ENCODE measurements at places on chromosomes 2 and 18.

DNA sequence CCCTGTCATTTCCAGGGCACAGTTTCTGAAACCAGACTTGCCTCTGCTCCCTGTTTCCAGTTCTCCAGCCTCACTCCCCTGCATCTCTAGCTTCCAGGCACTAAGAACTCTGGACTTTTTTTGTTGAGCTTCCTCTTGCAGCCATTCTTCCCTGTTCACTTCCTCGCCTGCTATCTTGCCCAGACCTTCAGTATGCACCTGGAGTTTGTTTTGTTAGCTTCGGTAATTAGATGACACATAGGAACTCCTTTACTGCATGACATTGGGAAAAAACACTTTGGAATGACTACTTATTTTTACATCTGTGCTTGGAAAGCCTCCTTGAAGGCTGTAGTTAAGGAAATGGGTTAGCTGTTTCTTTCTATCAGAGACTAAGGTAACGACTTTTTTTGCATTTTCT, 35.2 kb downstream of the OTOF start:
- DNase-seq = no peak

DNA sequence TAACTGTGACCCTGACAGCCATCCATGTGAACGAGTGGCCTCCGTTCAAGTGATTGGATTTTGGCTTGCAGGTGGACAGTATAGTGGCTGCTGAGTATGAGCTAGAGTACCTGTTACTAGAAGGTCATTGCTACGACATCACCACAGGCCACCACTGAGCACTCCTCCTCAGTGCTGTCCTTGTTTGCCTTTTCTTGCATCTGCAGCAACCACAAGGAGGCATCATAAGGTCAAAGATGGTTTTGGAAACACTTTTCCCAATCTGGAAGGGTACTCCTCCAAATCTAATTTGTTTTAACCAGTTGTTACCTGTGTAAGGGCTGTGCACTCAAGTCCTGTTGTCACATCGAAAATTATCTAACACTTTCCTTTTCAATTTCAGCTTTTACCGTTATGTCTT, 81.2 kb downstream of the UGGT1 start:
- DNase-seq = no peak

- no peak for DNase-seq
Observed at GRCh38 chr2:38116762-38117161, 40.8 kb upstream of the CYP1B1 start.

- DNase-seq = no peak
Observed at GRCh38 chr2:134312482-134312881, 58.6 kb downstream of the MGAT5 start.

- no peak for DNase-seq
Observed at GRCh38 chr2:206001912-206002311, 84.1 kb downstream of the INO80D start.

DNA sequence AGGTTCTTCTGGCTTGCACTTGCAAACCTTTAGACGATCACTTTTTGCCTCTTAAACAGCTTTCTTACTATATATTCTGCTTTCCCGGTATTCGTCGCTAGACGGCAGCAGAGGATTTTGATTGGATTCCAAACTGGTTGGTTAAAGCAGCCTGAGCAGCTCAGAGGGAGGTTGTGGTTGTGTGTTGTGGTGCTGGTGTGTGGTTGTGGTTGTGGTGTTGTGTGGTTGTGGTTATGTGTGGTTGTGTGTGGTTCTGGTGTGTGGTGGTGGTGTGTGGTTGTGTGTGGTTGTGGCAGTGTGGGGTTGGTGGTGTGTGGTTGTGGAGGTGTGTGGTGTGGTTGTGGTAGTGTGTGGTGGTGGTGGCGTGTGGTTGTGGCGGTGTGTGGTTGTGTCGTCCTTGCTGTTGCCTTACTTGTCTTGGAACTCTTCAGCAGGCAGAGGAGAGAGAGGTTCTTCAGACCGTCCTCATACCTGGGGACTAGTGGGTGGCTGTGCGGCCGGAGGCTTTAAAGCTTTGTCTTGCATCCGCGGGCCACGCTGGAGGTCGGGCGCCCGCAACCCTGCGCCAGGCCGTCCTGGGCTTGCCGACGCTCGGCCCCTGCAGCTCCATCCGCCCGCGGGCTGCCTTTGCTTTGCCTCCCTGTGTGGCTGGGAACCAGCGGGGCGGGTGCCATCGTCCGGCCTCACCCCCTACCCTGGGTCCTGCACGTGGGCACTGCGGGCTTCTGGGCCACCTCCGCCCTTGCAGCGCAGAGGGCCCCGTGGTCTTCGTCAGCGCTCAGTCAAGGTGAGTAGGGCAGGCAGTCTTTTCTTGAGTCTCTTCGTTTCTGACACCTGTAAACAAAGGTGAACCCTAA, 190.8 kb downstream of the ARHGAP28 start:
- DNase-seq = no peak

- no peak for DNase-seq
Observed at GRCh38 chr2:128425216-128425615, 106.5 kb upstream of the HS6ST1 start.

- DNase-seq = no peak
Observed at GRCh38 chr18:59268721-59269562, 4.3 kb downstream of the RAX start.

DNA sequence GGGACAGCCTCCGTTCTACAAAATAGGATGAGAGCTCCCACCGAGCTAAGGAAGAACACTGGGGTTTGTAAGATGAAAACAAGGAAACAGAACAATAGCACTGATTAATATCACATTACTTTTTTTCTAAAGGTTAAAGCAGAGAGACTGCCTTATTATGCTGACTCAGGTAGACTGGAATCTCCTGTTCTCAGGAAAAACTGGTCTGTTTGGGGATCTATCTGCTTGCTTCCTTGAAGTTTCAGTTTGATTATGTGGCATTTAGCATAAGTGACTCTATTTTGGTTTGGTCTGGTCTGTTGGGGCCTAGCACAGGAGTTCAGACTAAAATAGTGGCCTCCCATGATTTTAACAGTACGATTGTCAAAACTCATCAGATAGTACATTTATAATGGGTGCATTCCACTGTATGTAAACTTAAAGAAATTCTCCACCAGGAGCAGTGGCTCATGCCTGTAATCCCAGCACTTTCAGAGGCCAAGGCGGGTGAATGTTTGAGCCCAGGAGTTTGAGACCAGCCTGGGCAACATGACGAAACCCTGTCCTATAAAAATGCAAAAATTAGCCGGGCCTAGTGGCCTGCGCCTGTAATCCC, 64.1 kb upstream of the NDUFV2 start:
- DNase-seq = no peak

DNA sequence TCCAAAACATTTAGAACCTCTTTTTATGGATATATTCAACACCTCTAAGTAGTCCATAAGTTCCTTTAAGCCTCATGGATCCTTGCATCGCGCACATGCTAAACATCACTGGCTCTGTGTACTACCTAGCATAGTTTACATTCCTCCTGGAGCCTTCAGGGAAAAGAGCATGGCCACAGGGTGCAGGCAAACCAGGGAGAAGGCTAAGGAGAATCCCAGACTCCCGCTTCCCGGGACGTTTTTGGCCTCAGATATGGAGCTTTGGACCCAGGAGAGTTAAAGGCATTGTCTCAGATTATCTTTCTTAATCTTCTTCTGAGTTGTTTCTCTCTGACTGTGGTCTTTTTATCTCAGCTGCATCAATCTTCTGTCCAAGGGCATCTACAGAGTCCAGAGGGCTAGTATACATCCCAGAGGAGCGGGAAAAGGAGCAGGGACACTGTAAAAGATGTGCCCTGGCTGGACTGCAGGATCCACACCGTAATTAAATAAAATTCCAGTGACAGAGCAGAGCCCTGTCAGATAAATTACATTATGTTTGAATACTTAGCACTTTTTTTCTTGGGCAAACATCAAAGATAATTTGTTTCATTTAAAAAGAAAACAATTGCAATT, 36.9 kb downstream of the RIT2 start:
- no peak for DNase-seq

- no peak for DNase-seq
Observed at GRCh38 chr2:170465241-170465640, 249.9 kb upstream of the SP5 start.

DNA sequence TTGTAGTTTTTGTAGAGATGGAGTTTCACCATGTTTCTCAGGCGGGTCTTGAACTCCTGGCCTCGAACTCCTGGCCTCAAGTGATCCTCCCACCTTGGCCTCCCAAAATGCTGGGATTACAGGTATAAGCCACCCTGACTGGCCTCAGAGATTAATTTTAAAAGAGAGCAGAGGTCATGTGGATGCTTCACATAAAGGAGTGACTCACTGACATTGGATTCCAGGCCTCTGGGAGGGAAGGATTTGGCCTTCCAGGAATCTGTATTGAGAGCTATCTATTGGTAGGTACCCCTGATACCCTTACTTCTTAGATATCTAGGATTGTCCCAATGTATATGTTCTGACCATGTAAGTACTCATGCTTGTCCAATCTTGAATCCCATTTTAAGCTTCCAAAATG, 138.4 kb downstream of the FAM161A start:
- DNase-seq = no peak

DNA sequence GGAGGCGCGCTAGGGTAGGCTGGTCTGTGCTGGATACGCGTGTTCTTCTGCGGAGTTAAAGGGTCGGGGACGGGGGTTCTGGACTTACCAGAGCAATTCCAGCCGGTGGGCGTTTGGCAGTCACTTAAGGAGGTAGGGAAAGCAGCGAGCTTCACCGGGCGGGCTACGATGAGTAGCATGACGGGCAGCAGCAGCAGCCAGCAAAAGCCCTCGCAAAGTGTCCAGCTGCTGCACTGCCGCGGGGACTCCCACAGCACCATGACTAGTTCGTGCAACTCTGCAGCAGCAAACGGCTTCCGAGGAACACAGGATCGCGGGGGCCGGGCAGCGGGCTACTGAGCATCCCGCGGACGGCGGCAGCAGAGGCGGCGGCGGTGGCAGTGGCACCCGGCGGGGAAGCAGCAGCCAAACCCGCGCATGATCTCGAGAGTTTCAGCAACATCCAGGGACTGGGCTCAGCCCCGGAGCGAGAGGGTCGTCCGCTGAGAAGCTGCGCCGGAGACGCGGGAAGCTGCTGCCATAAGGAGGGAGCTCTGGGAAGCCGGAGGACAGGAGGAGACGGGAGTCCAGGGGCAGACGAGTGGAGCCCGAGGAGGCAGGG, 368 bp downstream of the TMEFF2 start:
- DNase-seq = no peak

- no peak for DNase-seq
Observed at GRCh38 chr2:46029332-46029811, 267.8 kb upstream of the EPAS1 start.

GRCh38 chr2:210546424-210547208, 9.8 kb upstream of the CPS1 start:
- no peak for DNase-seq

DNA sequence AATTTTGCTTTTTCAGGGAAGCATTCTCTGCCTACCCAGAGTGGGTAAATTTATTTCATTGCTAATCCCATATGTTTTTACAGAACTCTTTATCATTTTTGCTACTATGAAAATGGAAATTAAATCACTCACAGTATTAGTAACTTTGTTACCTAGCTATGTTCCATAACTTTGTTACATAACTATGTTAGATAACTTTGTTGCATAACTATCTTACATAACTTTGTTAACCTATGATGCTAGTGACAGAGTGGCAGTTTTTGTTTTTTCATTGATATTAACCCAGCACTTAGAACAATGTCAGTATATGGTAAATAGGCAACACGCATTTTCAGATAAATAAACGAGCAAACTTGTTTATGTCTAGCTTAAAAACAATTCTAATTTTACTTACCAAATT, 286.6 kb downstream of the LRP1B start:
- DNase-seq = no peak

GRCh38 chr2:70475266-70475665, 78.4 kb downstream of the TGFA start:
- DNase-seq = no peak

- DNase-seq = no peak
Observed at GRCh38 chr2:30511122-30512083, 64.4 kb downstream of the LCLAT1 start.

GRCh38 chr2:162182395-162182794, 30.3 kb upstream of the GCG start:
- DNase-seq = no peak

GRCh38 chr2:109216332-109216731, 87.3 kb downstream of the SH3RF3 start:
- DNase-seq = no peak

GRCh38 chr2:153136216-153136615, 342.3 kb downstream of the RPRM start:
- no peak for DNase-seq

DNA sequence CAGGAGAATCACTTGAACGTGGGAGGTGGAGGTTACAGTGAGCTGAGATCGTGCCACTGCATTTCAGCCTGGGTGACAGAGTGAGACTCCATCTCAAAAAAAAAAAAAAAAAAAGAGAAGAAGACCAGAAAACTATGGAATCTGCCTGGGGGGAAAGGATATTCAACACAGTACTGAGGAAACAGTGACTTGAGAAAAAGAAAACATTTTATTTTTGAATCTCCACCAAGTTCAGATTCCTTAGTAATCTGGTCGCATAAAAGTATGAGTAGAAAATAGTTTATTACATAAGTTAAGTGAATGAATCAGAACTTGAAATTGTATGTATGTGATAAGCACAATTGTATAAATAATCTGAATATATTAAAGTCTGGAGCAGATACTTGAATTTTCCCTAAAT, 13.0 kb upstream of the HAT1 start:
- DNase-seq = no peak

- no peak for DNase-seq
Observed at GRCh38 chr2:126270587-126270986, 385.4 kb upstream of the GYPC start.

- no peak for DNase-seq
Observed at GRCh38 chr2:127674241-127675209, 805 bp downstream of the LIMS2 start.

DNA sequence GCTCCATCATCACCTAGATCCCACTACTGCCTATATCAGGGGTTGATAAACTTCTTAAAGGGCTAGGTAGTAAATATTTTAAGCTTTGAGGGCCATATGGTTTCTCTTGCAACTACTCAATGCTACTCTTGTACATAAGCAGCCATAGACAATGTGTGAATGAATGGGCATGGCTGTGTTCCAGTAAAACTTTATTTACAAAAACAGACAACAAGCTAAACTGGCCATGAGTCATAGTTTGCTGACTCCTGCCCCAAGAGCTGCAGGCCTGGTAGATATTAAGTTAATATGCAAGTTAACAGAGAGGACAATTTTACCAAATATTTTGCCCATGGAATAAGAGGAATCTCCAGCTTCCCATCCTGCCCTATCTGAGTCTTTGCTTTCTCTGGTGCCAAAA, 29.8 kb upstream of the MYO3B start:
- DNase-seq = no peak

DNA sequence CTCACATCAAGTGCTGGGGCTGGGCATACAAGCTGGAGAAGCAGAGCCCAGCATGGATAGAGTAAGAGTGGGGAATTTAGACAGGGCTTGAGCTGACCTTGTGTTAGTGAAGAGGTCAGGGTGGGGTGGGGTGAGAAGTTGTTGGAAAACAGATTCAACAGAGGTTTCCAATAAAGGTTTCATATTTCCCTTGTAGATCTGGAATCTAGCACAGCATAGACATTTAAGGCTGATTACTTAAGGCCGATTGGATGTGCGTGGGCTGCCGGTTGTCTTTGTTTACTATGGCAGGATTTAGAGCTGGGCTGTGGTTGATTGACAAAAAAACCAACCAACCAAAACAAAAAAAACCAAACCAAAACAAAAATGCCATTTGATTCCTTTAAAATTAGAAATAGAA, 114.9 kb upstream of the SEC11C start:
- DNase-seq = no peak

- DNase-seq = no peak
Observed at GRCh38 chr2:219116776-219117646, 43.6 kb downstream of the NHEJ1 start.

Data from CD4-positive, alpha-beta T cell (primary cell).